B cell (primary cell): ENCODE measurements at places on chromosomes 2 and 18. TPM values are rescaled to one million over a fixed set of nuclear protein-coding genes. Genes with fewer than 3 reads are reported as not detected.

The NT5DC4 gene
- total RNA-seq = 2.0 and 10.3 TPM in 2 replicates

The TRAF3IP1 gene
- 15.2 and 15.5 TPM in 2 replicates for total RNA-seq

The KIF3C gene
- total RNA-seq = 4.0 and 6.9 TPM in 2 replicates

The SGPP2 gene
- total RNA-seq = 6.0 and 7.7 TPM in 2 replicates

The FOSL2 gene
- total RNA-seq = 37.7 and 42.2 TPM in 2 replicates

The RESP18 gene
- not detected in 2 replicates for total RNA-seq

The ZNF521 gene
- 9.0 and 12.3 TPM in 2 replicates for total RNA-seq

The ARPC2 gene
- 343 and 352 TPM in 2 replicates for total RNA-seq

The UGT1A10 gene
- total RNA-seq = not detected in 2 replicates

The FNDC4 gene
- not detected in 2 replicates for total RNA-seq

The ABCB11 gene
- total RNA-seq = not detected in 2 replicates

The RTP5 gene
- not detected in 2 replicates for total RNA-seq

The C1QL2 gene
- total RNA-seq = not detected in 2 replicates

The DPYSL5 gene
- not detected in 2 replicates for total RNA-seq

The SNTG2 gene
- total RNA-seq = 1.4 and 2.4 TPM in 2 replicates

The DYNAP gene
- total RNA-seq = not detected in 2 replicates

The PCARE gene
- total RNA-seq = not detected in 2 replicates

The SPDYA gene
- total RNA-seq = 2.8 and 3.5 TPM in 2 replicates

The TNS1 gene
- total RNA-seq = 0.53 and 0.86 TPM in 2 replicates

The PLGLB2 gene
- 6.1 and 6.5 TPM in 2 replicates for total RNA-seq

The SRSF7 gene
- 280 and 283 TPM in 2 replicates for total RNA-seq

The FTCDNL1 gene
- 1.6 and 1.9 TPM in 2 replicates for total RNA-seq

The ZSWIM2 gene
- total RNA-seq = not detected in 2 replicates

The CEP76 gene
- 10.0 and 12.6 TPM in 2 replicates for total RNA-seq

The KCNS3 gene
- 0.41 and 0.76 TPM in 2 replicates for total RNA-seq

The ARHGEF4 gene
- 1.7 and 2.1 TPM in 2 replicates for total RNA-seq

The GPR17 gene
- total RNA-seq = 0.22 TPM in 1 of 2 replicates, not detected in the other

The CGREF1 gene
- total RNA-seq = not detected in 2 replicates

The RNF149 gene
- total RNA-seq = 71.6 and 78.0 TPM in 2 replicates

The MAL gene
- total RNA-seq = 0.74 TPM in 1 of 2 replicates, not detected in the other

The CRYGC gene
- not detected in 2 replicates for total RNA-seq

The UGT1A4 gene
- not detected in 2 replicates for total RNA-seq

The CPS1 gene
- 0.17 and 0.25 TPM in 2 replicates for total RNA-seq

The CHRNG gene
- total RNA-seq = not detected in 2 replicates

The STARD6 gene
- not detected in 2 replicates for total RNA-seq

The MAPK4 gene
- not detected in 2 replicates for total RNA-seq

The XRCC5 gene
- 198 and 216 TPM in 2 replicates for total RNA-seq

The CRYGD gene
- total RNA-seq = not detected in 2 replicates

The CCL20 gene
- total RNA-seq = not detected in 2 replicates

The GLS gene
- 194 and 195 TPM in 2 replicates for total RNA-seq

The HNRNPLL gene
- total RNA-seq = 5.8 and 6.7 TPM in 2 replicates

The INPP4A gene
- total RNA-seq = 22.5 and 29.9 TPM in 2 replicates

The TTC39C gene
- total RNA-seq = 44.3 and 52.9 TPM in 2 replicates

The RFTN2 gene
- not detected in 2 replicates for total RNA-seq

The ACP1 gene
- total RNA-seq = 85.8 and 87.8 TPM in 2 replicates

The TLX2 gene
- total RNA-seq = 0.19 TPM in 1 of 2 replicates, not detected in the other

The CLIP4 gene
- total RNA-seq = 20.0 and 20.8 TPM in 2 replicates

The GREB1L gene
- total RNA-seq = not detected in 2 replicates
